Right renal pelvis (tissue), 4 donors: ENCODE measurements at places on chromosomes 2 and 18. TPM values are rescaled to one million over a fixed set of nuclear protein-coding genes. Genes with fewer than 3 reads are reported as not detected.

GRCh38 chr2:191206613-191207471 is 38.4 kb upstream of the MYO1B start:
- no peak for DNase-seq

- no peak for DNase-seq
Observed at GRCh38 chr2:241443486-241444223, 64.7 kb downstream of the STK25 start.

- no peak for DNase-seq
Observed at GRCh38 chr18:6627645-6628044, 101.9 kb upstream of the ARHGAP28 start.

GRCh38 chr2:61426267-61426897 is 44.5 kb downstream of the USP34 start:
- no peak for DNase-seq

DNA sequence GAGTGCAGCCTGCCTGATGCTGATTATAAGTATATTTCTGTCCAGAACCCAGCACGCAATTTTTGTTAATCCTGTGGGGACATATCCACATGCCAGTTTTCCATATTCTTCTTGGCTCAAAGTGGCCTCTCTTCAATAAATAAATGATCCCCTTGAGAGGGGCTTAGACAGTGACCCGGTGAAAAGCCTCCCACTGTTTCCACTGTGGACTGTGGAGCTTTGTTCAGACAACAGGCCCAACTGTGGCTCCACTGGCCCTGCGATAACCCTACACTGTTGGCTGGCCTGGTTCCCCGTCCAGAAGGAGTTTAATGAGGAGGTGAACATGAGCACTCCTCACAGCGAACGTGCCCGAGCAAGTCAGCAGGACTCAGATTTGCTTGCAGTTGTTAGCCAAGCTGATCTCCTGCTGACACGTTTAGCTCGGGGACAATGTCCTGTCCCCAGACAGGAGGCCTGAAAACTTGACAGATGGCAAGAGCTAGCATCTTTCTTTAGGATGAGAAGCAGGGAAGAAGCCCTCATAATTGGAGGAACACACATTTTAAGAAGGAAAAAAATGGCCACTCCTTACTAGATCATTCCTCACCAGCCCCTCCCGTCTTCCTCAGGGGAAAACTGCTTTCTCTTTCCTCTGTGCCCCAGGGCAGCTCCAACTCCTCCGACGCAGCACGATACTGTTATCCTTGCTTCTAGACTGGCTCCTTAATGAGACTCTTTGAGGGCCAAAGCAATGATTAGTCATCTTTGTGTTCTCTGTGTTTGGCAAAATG is 20.0 kb upstream of the MTCL1 start:
- DNase-seq: no peak

DNA sequence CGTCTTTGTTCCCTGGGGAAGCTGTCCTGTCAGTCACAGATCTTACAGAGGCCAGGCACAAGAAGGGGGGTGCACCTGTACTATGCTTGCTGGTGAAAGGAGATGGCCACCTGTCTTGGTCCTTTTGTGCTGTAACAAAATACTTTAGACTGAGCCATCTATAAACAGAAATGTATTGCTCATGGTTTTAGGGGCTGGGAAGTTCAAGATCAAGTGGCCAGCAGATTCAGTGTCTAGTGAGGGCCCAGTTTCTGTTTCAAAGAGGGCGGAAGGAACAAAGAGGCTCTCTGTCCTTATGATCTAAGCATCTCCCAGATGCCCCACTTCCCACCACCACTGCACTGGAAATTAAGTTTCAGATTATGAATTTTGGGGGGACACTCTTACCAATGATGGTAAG is 35.5 kb upstream of the RPL37A start:
- DNase-seq: no peak

GRCh38 chr2:206160807-206161179 is 1.1 kb downstream of the EEF1B2 start:
- DNase-seq: no peak

The BIN1 gene
- polyA plus RNA-seq: 93.0 TPM

The DES gene
- polyA plus RNA-seq: 6.5 TPM
